Activated naive CD8-positive, alpha-beta T cell treated with anti-CD3 and anti-CD28 coated beads, Interleukin-2, amount 10 ng/mL, durations not matched to agents 7 days and 5 days (primary cell): ENCODE measurements at places on chromosomes 16 and 17. TPM values are rescaled to one million over a fixed set of nuclear protein-coding genes. Genes with fewer than 3 reads are reported as not detected.
A peak's percentile ranks its signal among the peaks of the same experiment; 100 is the strongest.

KRT33B gene
- total RNA-seq, result not detected

FOXC2 gene
- total RNA-seq, result not detected

TBC1D3C gene
- 5.0 TPM for total RNA-seq

SLC46A1 gene
- 3.6 TPM for total RNA-seq

SLC47A1 gene
- total RNA-seq, result not detected

CASKIN1 gene
- 0.88 TPM for total RNA-seq

DNA sequence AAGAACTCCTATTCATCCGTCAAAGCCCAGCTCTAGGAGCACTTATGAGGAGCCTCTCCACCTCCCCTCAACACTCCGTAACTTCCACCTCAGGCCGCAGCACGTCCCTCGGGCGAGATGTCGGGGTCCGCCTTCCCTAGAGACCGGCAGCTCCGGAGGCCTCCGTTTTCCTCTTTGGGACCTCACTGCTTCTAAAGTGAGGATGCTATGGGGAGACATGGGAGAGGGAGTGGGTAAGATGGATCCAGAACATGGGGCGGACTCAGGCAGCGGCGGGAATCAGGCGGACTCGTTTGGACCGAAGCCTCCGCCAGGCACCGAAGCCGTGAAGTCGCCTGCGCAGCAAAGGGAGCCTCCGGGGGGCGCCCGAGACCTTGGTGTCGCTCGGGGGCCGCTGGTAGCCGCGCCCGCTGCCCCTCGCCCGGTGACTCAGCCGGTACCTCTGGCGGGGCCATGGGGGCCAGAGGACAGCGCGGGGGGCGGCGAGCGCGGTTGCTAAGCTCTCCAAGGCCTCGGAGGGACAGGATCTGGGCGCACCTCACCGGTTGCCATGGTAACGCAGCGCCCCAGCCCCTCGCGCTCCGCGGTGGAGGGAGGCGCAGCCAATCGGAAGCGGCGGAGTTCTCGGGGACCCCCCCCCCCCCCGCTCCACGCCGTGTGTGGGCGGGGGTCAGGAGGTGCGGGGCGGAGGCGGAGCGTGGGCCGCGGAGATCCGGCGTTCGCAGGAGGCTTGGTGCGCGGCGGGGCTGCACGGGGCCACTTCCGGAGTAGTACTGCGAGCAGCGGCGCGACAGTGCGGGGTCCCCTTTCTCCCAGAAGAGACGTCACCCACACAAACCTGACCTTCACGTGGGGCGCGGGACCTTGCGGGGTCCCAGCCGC lies 1.3 kb upstream of the HIC1 start:
- peak; percentile 90 for DNase-seq

DNA sequence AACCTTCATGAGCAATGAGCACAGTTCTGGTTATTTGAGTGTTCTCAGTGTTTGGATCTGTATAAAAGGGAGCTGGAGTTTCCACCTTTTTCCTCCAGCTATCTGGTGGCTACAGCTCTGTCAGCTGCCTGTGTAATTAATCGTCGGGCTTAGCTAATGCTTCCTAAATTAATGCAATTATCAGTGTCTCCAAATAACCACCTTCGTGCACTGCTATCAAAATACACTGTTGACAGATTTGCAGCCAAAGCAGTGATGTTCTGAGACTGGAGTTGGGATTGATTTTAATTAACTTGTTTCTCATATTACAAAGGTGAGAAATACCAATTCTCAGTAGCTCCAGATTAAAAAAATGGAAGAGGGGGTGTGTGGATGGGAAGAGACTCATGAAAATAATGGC lies 325.8 kb downstream of the CBLN1 start:
- DNase-seq, result no peak

DNA sequence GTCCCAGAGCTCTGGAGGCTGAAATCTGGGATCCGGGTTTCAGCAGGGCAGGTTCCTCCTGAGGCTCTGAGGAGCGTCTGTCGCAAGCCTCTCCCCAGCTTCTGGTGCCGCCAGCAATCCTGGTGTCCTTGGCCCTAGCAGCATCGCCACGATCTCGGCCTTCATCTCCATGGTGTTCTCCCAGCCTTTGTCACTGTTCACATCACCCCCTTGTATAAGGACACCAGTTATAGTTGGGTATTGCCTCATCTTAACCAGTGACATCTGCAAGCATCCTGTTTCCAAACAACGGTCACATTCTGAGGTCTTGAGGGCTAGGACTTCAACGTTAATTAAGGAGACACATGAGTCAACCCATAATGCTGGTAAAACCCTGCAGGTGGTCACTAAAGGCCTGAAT lies 2.8 kb upstream of the PPP1R27 start:
- DNase-seq, result no peak

- no peak for DNase-seq
Measured at GRCh38 chr16:87830673-87831420, 38.5 kb downstream of the SLC7A5 start.

DNA sequence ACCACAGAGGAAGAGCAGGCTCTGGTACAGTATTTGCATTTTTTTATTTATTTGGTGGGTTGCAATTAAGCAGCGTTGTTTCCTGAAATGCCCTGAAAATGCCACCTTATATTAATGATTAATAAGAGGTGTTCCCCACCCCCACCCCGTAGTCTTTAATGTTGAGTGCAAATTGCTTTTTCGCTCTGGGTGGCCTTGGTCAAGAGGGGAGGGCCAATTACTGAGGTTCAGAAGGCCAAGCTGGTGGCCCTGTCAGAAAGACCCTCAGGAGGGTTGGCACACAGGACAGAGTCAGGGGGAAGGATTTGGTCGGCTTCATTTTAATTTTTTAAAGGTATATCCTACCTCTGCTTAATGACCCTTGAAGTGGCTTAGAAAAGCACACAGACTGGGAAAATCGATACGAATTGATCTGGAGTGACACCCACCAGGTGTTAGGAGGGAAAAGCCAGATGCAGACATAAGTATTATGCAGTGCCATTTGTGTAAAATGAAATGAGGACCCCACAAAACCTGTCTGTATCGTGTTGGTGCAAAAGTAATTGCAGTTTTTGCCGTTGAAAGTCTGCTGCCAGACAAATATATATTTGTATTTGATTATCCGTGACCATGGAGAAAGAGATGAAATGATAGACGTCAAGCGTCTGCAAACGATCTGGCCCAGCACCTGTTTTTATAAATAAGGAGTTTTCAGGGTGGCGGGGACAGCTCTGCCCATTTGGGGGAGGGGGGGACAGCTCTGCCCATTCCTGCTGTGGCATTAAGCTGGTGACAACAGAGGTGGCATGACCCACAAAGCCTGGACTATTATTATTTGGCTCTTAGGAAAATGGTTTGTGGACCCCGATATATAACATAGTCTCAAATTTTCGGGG lies 143.8 kb upstream of the PLCG2 start:
- DNase-seq, result no peak

DNA sequence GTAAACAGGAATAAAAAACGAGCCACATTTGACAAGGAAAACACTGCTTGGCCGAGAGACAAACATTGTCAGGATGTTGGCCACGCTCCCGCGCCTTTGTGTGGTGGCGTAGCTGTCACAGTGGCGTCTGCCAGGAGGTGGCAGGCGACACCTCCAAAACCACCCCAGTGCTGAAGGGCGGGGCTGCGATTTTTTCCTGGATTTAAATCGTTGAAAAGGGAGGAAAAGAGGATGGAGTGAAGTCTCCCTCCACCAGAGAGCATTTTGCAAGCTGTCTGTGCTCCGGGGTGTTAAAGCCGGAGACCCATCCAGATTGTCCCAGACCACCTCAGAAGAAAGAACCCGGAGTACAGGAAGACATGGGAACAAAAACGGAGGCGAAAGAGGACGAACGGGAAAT lies 12.7 kb downstream of the MRM3 start:
- peak; percentile 66 for DNase-seq

GRCh38 chr16:13056607-13057006 lies 155.2 kb downstream of the SHISA9 start:
- DNase-seq, result no peak

- no peak for DNase-seq
Measured at GRCh38 chr16:73054498-73054812, 6.5 kb upstream of the ZFHX3 start.

DNA sequence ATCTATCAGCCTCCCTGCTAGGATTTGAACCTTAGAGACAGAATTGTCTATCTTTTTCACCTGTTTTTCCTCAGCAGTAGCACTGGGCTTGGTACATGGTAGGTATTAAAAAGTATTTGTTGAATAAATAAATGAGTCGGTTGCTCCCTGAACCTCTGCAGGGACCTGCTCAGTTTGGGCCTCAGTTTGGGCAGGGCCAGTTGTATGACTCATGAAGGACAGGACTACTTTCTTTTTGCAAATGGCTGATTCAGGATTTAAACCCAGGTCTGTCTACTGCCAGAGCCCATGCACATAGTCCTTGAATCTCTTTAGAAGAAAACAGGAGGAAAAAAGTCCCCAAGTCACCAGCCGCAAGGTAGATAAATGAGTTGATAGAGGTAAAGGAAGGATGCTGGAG lies 3.1 kb downstream of the MMP2 start:
- no peak for DNase-seq

DNA sequence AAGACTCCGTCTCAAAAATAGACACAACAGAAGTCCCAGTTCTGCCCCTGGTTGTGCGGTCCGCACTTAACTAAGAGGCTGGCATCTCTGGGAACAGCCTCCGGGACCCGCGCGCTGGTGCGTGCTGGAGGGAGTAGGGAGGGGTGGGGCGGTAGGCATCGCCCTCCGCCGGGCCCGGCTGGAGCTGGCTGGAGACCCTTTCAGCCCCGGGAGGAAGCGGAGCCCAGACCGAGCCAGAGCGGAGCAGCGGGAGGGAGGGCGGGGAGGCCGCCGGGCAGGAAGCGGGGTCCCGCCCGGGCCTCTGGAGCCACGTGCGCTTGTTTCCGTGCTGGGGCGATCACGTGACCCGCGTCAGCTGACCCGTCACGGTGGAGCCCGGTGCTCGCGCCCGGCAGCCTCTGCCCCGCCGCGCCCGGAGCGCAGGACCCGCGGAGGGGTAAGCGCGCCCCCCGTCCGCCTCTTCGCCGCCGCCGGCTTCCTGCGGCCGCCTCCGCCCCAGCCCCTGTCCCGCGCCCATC lies at the start of gene WDR81:
Gene WDR81 (plus strand): TSS at position 354 of the 518 bp plus-strand sequence. CDS start 256 bp downstream, outside the sequence.
- DNase-seq, result peak; percentile 92

DNA sequence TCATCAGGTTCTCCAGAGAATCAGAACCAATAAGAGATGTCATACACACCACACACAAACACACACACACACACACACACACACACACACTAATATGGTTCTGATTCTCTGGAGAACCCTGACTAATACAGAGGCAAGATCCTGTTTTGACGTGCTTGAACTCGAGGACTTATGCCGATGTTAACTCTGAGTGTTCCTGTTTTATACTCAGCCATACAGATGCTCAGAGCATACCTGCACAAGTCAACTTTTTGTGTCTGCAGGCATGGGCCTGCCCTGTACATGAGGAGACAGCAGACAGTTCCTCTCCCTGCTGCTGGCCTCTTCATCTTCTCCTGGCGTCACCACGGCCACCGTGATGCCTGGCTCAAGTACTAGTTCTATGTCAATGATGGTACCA lies 635.9 kb downstream of the WWOX start:
- no peak for DNase-seq

- no peak for DNase-seq
Measured at GRCh38 chr17:80838311-80839025, 153.2 kb upstream of the CHMP6 start.

- no peak for DNase-seq
Measured at GRCh38 chr17:74126179-74126900, 77.1 kb upstream of the RPL38 start.

DNA sequence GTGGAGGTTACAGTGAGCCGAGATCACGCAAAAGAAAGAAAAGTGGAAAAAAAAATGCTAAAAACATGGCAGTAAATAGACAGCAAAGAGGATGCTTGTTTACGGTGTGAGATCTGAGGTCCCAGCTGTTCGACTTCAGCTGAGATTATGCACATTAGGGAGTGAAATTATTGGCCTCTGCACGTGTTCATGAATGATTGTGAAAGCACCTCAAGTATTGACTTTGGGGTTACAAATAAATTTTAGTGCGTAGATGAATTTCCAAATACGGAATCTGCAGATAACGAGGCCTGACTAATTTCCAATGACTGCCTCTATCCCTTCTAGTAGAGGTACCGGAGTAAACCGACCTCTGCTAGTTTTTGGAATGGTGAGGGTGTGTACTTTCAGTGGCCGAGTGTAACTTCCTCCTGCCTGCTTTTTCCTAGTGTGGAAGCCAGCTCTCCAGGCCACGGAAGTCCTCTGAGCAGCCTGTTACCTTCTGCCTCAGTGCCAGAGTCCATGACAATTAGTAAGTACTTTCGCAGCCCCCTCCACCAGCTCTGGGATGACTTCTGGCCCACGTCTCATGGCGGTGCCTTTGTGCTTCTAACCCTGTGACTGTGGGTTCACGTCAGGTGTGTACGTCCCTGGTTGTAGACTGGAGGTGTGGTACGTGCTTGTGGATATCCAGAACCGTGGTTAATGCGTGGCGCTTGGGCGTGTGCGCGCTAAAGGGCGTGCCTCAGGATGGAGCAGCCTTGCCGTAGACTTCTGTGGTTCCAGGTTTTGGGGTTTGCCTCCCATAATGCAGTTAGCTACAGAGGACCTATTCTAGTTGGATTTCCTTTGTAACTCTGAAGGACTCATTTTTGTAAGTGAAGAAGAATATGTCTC lies 102.1 kb downstream of the SNX29 start:
- DNase-seq, result no peak

- DNase-seq, result no peak
Measured at GRCh38 chr16:30946671-30947540, 2.0 kb upstream of the ORAI3 start.
